Epithelial cell of alveolus of lung (primary cell): ENCODE measurements at places on chromosomes 11 and 22. TPM values are rescaled to one million over a fixed set of nuclear protein-coding genes. Genes with fewer than 3 reads are reported as not detected.

The SEPTIN3 gene
- total RNA-seq: under 0.01 and 0.40 TPM in 2 replicates

The BCO2 gene
- 0.91 and 10.5 TPM in 2 replicates for total RNA-seq

The OR4A15 gene
- total RNA-seq: not detected in 2 replicates

The NOL12 gene
- 15.0 and 23.2 TPM in 2 replicates for total RNA-seq

The PGA5 gene
- total RNA-seq: not detected in 2 replicates

The CBLIF gene
- not detected in 2 replicates for total RNA-seq

The ZBTB16 gene
- total RNA-seq: 7.9 and 50.1 TPM in 2 replicates

The DBX1 gene
- total RNA-seq: not detected in 2 replicates

The DDTL gene
- total RNA-seq: 0.26 and 2.6 TPM in 2 replicates

The CCDC116 gene
- total RNA-seq: 0.16 TPM in 1 of 2 replicates, not detected in the other

The TTLL12 gene
- 32.6 and 34.9 TPM in 2 replicates for total RNA-seq

The SLC22A9 gene
- total RNA-seq: not detected in 2 replicates

The SMC1B gene
- total RNA-seq: not detected in 2 replicates
